ENCODE measurements at places on chromosomes 16 and 17.

DNA sequence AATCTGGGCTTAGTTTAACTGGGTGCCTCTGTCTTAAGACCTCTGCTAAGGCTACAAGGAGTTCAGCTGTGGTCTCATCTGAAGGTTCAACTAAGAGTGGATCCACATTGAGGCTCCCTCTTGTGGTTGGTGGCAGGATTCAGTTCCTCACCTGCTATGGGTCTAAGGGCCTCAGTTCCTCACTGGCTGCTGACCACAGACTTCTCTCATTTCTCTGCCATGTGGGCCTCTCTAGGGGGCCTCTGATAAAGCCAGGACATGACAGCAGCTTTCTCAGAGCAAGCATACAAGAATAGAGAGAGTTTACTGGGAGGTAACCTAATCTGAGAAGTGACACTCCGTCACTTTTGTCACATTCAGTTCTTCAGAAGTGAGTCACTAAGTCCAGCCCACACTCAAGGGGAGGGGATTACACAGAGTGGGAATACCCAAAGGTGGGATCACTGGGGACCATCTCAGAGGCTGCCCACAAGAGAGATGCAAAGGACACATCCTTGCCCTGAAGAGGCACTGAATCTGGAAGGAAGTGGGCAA, 19.2 kb upstream of the ABAT start:
- no peak for DNase-seq

DNA sequence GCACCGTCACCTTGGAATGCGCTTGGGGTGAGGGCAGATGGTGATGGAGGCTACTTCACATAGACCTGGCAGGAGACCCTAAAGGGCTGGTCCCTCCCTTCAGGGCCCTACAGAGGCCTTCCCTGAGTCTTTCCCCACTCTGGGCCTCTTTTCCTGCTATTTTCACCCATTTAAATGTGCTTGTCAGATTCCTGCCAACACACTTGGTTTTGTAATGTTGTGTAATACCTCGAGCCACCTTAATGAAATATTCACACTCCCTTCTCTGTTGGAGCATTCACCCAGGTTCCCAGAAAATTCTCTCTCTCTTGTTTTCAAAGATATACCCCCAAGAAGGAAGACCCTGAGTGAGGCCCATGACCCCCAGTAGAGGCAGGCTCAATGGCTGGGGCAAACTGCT, 456.6 kb upstream of the DYNLRB2 start:
- no peak for DNase-seq

DNA sequence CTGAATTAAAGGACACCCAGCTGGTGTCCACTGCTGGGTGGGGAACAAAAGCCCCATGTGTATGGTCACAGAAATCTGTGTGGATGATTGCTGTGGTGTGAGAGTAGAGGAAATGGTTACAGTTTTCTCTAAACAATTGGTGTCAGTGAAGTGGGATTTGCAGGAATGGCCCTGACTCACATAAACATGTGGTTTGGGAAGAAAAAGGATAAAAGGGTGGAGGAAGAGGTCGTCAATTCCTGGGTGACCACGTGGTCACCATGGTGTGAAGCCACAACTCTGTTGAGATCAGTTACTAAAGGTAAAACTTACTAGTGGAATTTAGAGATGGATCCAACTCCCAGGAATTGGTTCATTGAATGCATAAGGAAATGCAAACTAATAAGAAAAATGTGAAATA, 3.6 kb upstream of the TUBG2 start:
- DNase-seq: no peak

- no peak for DNase-seq
Measured at GRCh38 chr16:23348579-23349469, 46.7 kb downstream of the SCNN1B start.

- no peak for DNase-seq
Measured at GRCh38 chr16:55542459-55543082, 23.9 kb upstream of the CAPNS2 start.

GRCh38 chr17:29210879-29211278, 30.7 kb upstream of the MYO18A start:
- no peak for DNase-seq

DNA sequence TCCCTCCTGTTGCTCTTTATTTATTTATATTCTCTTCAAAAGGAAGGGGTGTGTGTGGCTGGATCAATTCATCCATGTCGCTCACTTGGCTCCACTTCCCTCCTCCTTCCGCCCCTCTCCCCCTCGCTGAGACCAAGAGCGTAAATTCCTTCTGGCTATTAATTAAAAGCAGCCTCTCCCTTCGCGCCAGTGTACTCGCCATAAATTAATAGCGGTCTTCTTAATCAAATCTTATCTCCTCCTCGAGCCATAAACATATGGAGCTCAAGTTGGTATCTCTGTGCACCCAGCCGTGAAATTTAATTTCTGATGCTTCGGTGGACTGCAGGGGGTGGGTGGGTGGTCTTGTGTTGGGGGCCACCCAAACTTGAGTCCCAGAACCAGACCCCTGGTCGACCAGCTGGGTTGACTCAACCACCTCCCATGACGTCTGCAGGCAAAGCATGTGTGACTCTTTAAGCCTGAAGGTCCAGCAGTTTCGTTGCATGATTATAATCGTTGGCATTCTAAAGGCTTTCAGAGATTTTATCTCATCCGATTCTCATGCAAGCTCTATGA, 57.9 kb downstream of the SDK2 start:
- no peak for DNase-seq

- DNase-seq: no peak
Measured at GRCh38 chr16:47779201-47780016, 318.3 kb downstream of the PHKB start.

Measured in epithelial cell of prostate (primary cell).